Stimulated activated CD8-positive, alpha-beta memory T cell treated with anti-CD3 and anti-CD28 coated beads, Interleukin-4, amount 100 ng/mL, for 1 hour (primary cell): ENCODE measurements at places on chromosomes 4 and X.

DNA sequence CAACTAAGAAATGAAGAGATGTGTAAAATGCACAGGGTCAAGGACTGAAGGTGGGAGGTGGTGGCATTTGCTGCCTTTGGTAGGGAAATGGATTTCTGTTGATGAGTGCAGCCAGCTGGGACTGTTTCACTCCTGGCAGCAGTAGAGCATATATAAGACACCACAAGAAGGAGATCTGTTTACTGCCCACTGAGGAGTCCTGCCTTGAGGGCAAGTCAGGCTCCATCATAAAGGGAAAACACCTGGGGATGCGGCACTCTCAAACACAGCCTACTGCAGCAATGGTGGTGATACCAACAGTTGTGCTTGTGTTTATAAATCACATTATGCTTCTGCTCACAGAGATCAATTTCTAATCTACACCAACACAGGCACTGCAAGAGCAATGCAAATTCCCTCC, 222.1 kb downstream of the TACR3 start:
- DNase-seq: no peak

GRCh38 chrX:11137543-11138139, 26.5 kb downstream of the HCCS start:
- no peak for DNase-seq

GRCh38 chr4:8700531-8700930, 108.0 kb downstream of the CPZ start:
- DNase-seq: no peak

GRCh38 chrX:133514486-133514885, 99.2 kb upstream of the GPC4 start:
- DNase-seq: no peak

- DNase-seq: no peak
These were observed 141.5 kb downstream of the CHM start for GRCh38 chrX:85905851-85906250.

DNA sequence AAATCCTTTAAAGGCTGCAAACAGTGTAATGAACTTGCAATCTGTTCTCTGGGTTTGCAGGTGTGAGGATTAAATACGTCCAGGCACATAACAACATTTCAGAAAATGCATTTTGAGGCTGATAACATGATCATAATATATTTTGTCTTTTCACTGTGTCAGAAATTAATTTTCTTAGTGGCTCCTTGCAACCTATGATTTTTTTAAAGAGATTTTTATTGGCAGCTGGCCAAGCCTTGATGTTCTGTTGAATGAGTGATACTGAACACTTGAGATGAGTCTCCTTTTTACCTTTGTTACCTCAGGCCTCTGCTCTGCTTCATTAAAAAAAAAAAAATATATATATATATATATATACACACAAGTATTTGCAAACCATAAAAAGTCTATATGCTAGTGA, 68.2 kb upstream of the TENM3 start:
- DNase-seq: no peak

DNA sequence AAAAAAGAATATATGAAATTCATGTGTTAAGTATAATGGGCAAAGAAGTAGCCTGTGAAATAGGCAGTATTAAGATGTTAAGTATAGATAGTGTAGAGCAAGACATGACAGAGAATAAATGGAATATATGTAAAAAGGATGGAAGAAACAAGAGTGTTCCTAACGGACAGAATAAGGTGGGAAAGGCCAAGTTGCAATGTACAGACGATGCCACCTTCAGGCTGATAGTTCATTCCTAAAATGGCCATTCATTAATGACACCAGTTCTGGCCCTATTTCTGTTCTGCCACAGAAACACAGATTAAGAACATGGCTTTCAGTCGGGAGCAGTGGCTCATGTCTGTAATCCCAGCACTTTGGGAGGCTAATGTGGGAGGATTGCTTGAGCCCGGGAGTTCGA, 4.4 kb upstream of the FAM184B start:
- DNase-seq: no peak

DNA sequence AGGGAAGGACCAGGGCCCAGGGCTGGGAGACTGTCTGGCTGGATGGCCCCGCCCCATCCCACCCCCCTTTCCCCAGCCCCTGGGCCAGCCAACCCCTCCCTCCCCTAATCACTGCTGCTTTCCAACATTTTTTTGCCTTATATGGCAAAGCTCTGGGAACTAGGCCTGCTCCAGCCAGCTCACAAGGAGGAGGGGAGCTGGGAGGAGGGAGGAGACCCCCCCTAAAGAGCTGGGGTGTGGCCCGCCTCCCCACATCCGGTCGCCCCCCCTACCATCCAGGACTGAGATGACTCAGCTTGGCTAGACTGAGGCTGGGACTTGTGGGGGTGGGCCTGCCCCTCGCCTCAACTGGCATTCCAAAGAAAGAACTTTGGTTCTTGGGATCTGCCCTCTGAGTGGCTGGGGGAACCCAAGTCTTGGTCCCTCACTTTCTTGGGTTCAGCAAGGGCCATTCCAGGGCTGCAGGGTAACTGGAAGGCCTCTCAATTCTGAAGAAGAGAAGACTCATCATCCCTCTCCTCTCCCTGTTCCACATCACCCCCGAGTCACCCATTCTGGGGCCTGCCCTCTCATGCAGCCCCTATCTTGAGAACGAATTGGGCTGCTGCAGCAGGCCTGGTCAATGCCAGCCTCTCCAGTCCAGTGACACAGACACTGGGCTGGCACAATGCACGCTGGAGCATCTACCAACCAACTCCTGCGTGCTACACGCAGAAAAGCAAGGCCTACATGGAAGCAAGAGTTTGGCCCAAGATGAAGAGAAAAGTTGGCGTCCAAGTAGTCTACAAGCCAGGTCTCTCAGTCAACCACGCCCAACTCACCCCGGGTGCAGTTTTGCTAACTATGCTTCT, 4.8 kb downstream of the FLNA start:
- no peak for DNase-seq

GRCh38 chr4:118981839-118982381, 93.3 kb downstream of the SYNPO2 start:
- peak; percentile 17 for DNase-seq

DNA sequence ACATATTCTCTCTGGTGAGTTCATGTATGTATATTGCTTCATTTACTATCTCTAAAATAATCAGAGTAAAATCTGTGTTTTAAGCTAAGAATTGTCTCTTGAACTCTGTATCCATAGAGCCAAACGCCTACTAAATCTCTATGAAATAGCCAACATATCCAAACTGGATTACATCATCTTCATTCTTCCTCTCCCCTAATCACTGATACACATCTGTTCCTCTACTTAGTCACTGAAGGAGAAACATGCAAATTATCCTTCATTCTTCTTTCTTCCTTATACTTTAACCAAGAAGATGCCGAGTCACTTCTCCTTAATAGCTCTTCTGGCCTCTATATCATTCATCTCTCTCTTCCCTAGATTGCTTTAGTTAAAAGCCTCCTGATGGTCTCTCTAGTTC, 630.4 kb upstream of the FTHL17 start:
- no peak for DNase-seq

DNA sequence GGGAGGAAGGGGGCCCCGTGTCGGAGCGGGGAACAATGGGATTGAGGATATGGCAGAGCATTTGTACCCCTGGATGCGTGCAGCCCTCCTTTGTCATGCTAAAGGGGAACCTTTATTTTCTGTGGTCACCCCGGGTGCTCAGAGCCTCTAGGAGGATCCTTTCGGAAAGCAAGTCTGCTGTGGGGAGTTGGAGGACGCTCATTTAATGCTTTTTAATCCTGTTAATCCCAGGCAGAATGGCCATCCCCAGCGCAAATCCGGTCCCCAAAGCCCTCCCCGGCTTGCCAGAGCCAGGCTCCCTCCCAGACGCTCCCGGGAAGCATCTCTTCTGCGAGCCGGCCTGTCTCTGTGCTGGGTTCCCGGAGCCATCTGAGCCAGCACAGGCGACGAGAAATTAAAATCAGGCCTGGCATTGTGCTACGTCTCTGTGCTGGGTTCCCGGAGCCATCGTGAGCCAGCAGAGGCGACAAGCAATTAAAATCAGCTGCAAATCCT, 113.2 kb upstream of the PPP2R3B start:
- DNase-seq: no peak

DNA sequence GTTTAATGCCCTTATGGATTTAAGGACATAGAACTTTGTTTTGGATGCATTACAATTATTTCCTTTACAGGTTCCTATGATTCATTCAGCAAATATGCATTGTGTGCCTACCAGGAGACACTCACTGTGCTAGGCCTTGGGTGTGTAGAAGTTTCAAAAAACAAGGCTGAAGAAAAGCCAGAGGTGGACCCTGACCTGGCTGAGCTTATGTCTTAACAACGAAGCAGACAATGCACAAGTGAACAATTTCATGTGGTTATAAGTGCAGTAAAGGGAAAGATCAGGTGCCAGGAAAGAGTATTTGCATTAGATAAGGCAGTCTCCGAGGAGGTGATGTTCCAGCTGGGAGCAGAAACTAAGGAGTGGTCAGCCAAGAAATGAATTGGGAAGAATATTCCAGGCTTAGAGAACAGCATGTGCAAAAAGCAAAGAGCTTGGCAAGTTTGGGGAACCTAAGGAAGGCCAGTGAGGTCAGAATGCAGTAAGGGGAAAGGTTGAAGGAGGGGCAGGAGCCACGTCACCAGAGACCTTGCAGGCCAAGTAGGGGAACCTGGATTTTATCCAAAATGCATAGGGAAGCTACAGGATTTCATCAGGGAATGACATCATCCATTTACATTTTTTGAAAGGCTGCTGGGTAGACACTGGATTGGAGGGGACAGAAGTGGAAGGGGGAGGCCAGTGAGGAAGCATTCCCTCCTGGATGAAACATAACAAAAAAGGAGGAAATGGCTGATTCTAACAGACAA, 193.6 kb downstream of the SOWAHB start:
- DNase-seq: no peak

GRCh38 chrX:38379088-38379487, 26.7 kb downstream of the OTC start:
- DNase-seq: no peak

DNA sequence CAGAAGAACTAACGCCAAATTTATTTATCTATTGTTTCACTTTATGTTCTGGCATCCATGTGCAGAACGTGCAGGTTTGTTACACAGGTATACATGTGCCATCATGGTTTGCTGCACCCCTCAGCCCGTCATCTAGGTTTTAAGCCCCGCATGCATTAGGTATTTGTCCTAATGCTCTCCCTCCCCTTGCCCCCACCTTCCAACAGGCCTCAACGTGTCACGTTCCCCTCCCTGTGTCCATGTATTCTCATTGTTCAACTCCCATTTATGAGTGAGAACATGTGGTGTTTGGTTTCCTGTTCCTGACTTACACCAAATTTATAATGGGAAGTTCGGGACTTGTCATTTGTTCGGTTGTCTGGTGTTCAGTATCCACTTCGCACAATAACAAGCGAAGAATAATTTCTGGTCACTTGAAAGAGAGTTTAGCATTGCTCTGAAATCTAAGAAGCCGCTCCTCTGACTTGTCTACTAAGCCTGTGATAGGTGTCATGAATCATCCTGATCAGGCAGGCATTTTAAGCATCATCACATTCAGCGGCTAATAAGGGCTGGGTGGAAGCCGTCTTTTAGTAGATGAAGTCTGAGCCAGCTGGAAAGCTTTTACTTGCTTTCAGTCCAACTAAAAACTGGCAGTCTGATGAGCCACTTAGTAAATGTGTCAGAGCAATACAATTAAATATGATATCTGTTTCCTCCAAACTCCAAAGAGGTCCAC, 1065.7 kb upstream of the PABPC4L start:
- DNase-seq: no peak

DNA sequence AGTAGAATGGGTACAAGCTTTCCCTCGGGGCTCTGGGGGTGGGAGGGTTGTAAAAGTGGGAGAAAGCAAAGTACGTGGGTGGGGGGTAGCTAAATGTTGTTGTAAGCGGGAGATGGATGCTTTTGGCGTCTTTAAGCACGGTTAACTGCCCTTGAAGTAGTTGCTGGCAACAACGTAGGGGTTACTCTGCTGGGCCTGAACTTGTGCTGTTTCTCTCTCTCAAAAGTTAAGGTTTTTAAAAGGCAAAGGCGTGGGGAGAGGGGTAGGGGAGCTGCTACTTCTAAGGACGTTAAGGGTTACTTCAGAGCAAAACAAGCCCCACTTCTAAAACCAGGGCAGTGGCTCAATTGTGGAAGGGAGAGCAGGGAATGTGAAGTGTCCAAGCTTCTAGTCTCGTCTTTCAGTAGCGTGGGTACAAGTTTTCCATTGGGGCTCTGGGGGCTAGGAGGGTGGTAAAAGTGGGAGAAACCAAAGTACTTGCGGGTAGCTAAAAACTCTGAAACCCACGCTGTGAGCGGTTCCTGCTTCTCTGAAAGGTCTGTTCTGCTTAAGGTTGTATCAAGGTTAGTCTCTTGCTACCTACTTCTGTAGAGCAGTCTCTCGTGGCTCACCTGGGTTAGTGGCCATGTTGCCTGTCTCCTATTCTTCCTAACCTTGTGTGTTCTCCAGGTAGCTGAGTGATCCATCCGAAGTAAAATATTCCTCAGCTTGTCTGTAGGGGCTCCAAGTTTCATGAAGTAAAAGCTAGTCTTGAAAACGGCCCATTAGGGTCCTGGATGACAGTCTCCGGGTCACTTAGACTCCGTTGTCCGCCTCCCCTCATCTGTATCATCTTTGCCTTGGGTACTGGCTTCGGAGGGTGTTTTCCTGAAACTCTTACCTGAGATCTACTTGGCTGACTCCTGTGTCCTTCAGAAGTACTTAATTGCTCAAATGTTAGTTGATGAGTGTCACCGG, 1.7 kb upstream of the WDR1 start:
- no peak for DNase-seq

DNA sequence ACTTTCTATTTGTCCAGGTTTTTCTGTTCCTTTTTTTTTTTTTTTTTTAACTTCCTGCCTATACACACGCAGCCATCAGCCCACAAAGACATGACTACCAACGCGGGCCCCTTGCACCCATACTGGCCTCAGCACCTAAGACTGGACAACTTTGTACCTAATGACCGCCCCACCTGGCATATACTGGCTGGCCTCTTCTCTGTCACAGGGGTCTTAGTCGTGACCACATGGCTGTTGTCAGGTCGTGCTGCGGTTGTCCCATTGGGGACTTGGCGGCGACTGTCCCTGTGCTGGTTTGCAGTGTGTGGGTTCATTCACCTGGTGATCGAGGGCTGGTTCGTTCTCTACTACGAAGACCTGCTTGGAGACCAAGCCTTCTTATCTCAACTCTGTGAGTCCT, 2.1 kb downstream of the EBP start:
- DNase-seq: no peak

DNA sequence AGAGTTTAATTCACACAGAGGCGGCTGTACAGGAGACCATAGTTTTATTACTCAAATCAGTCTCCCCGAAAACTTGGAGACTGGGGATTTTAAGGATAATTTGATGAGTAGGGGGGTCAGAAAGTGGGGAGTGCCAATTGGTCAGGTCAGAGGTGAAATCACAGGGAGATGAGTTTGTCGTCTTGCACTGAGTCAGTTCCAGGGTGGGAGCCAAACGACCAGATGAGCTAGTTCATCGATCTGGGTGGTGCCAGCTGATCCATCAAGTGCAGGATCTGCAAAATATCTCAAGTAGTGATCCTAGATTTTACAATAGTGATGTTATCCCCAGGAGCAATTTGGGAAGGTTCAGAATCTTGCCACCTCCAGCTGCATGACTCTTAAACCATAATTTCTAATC, 4.0 kb downstream of the ETFDH start:
- DNase-seq: no peak

DNA sequence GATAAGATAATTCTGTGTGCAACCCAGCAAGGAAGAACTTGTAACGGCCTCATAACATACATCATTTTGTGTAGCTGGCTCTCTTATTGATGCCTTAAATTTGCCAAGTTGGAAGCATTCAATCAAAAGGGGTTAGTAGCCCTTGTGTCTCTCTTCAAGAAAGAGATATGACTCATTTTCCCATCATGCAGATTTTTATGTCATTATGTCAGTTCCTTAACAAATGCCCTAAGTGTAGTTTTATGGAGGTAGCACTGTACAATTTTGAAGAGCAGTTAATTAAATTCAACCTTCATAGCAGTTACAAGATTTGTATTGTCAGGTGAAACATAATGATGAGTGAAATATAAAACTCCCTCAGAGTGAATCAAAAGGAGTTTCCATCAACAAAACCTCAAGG, 215.6 kb downstream of the GRIA3 start:
- DNase-seq: no peak
